ENCODE measurements at places on chromosomes 7 and 10.

DNA sequence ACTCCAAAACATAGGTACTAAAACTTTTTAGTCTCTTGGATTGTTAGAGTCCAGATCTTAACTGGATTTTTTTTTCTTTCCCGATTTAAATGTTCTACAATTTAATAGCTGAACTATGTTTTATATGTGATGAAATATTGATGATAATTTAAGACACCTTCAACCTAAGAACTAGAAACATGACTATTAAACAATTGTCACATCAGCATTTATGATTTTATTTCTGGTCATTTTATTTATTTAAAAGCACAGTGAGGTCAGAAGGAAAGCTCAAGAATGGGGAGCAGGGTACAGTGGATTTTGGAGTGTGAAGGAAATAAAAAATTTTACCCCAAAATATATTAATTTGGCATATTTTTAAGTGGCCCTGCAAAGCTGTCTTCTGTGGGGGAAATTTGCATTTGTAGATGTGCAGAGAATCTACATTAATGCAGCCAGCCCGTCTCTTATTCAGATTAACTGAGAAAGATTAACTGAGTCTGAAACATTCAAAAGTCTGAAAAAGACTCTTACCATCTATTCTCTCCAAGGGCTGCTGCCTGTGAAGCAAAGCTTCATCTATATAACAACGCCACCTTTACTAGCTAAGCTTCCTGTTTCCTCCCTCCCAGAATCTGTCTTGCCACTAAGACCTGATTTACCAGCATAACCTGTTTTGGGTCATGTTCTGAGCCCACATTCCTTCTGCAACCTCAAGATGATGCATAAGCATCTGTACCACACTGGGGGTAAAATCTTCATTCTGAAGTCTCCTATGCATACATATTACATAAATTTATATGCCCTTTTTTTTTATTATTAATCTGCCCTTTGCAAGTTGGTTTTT lies 86.4 kb downstream of the TMEM106B start:
- no peak for DNase-seq

GRCh38 chr7:134605978-134606923 lies 40.4 kb upstream of the BPGM start:
- peak; percentile 24 for DNase-seq

GRCh38 chr10:60863796-60864195 lies 80.2 kb downstream of the RHOBTB1 start:
- no peak for DNase-seq

DNA sequence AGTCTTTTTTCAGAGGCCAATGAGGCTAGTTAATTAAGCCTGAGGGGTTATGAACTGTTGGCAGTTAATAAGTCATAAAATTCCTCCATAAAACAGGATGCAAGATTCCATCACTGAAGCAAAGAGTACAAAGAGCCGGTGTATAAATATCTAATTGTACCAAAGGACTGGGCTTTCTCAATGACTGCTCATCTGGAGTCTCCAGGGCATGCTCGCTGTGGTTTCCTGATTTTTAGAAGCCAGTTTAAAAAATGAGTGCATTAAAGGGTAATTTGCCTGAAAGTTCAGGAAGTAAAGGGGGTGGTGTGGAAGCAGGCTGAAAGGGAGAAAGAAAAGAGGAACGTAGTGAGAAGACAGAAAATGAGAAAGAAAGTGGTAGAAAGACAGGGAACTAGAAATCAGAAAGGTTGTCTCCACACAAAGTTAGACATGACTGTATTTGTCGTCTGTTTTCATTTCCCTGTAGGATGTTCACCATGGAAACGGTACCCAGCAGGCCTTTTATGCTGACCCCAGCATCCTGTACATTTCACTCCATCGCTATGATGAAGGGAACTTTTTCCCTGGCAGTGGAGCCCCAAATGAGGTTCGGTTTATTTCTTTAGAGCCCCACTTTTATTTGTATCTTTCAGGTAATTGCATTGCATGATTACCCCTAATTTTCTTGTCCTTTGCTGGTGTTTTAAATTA lies 282.3 kb downstream of the TWIST1 start:
- DNase-seq = no peak

- no peak for DNase-seq
Measured at GRCh38 chr7:121824276-121824675, 48.7 kb upstream of the PTPRZ1 start.

DNA sequence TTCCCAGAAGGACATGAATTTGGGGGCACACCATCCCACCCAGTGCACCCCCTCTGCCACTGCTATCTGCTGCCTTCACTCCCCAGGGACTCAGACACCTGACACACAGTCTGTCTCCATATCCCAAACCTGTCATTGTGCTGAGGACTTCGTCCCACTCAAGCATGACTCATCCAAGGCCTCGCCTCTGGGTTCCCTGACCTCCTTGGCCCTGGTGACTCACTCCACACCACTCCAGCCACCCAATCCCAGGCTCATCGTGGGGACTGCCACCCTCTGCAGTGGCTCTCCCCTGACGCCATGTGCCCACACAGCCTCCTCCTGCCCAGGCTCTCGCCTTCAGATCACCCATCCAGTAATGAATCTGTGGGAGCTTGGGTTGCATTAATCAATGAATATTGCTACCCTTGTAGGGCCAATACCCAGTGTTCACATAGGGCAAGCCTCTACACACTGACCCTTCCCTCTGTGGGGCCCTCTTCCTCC lies 6.6 kb upstream of the INSIG1 start:
- no peak for DNase-seq

- no peak for DNase-seq
Measured at GRCh38 chr10:85645053-85645452, 721.5 kb downstream of the GRID1 start.

DNA sequence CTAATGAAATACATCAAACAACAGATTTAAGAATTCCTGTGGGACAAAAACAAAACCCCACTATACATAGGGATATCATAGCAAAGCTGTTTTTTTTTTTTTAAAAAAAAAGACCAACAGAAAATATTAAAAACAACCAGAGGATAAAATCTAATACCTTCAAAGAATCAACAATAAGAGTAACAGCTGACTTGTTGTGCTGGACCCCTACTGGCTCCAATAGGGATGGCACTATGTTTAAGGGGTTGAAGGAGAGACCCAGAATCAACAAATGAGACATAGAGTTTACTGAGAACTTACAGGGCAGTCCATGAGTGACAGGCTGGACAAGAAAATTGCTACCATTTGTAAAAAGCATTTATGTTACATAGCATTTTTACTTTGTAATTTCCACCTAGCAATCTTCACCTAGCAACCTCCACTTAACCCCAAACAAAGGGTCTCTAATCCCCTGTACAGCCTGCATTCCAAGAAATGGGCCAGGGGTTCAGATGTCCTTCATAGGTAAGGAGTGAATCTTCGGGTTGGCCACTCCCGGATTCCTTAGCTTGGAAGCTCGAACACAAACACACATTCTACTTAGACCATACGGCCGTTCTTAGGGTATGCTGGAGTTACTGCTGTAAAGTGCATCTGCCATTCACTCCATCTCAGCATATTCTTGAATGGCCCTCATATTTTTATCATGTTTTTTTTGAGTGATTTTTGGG lies 25.8 kb downstream of the ASZ1 start:
- DNase-seq = no peak

- no peak for DNase-seq
Measured at GRCh38 chr10:77205135-77205534, 432.5 kb downstream of the KCNMA1 start.

GRCh38 chr7:32937344-32938174 lies 19.7 kb upstream of the FKBP9 start:
- no peak for DNase-seq

- no peak for DNase-seq
Measured at GRCh38 chr10:63491588-63492316, 26.0 kb upstream of the JMJD1C start.

DNA sequence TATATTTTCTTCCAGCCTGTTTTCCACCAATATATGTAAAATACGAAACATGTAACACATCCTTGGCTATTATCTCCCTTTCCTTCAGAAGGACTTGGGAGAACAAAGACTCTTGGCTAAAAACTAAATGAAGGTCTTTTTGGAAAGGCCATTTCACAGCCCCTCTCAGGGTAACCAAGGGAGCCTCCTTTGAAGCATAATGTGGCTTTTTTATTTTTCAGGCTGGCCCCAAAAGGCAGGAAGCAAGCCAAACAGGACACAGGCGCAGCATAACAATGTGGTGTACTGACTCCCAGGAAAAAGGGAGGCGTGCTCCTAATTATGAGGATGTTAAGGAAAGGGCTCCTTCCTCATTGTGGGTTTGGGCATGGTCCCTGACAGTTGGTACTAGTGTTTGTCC lies 30.3 kb upstream of the CCSER2 start:
- no peak for DNase-seq

- no peak for DNase-seq
Measured at GRCh38 chr10:112723876-112724275, 226.2 kb upstream of the TCF7L2 start.

GRCh38 chr10:81953420-81953819 lies 78.4 kb downstream of the NRG3 start:
- DNase-seq = no peak

GRCh38 chr10:125231116-125231812 lies 70.9 kb upstream of the CTBP2 start:
- no peak for DNase-seq

GRCh38 chr10:102781090-102781920 lies 37.6 kb downstream of the WBP1L start:
- DNase-seq = no peak

DNA sequence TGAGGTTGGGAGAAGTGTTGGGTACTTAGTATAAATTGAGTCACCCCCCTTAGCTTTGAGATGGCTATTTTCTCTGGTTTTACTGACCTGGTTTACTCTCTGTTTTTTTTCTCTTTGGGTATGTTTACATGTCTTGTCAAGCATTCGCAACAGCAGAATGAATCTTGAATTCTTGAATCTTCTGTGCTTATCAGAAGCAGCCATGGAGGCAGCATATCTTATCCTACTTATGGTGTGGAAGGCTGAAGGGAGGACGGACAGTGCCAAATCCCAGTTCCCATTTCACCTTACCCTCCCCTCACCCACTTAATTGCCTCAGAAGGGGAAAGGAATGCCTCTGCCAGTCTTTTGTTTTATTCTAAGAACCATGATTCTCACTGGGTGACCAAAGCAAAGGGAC lies 3.7 kb downstream of the SND1 start:
- DNase-seq = no peak

GRCh38 chr7:84152995-84153394 lies 41.6 kb downstream of the SEMA3A start:
- DNase-seq = no peak

GRCh38 chr7:18200266-18200665 lies 172.6 kb upstream of the PRPS1L1 start:
- DNase-seq = no peak

DNA sequence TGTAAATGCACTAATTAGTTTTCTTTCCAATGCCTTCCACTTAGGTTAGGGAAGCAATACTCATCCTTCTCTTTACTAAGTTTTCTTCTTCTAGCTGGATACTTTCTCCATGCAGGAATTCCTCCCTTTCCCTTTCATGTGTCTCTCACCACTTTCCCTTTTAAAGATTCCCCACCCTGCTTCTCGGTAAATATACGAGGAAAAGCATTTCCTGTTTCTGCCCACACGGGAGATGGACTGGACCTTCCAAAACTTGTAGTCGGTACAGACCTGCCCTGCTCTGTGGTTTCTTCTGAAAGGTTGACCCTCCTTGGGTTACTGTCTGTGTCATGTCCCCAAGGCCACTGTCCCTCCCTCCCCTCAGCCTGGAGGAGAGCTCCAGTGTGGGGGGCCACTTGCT lies 58.9 kb upstream of the LYZL2 start:
- DNase-seq = no peak

DNA sequence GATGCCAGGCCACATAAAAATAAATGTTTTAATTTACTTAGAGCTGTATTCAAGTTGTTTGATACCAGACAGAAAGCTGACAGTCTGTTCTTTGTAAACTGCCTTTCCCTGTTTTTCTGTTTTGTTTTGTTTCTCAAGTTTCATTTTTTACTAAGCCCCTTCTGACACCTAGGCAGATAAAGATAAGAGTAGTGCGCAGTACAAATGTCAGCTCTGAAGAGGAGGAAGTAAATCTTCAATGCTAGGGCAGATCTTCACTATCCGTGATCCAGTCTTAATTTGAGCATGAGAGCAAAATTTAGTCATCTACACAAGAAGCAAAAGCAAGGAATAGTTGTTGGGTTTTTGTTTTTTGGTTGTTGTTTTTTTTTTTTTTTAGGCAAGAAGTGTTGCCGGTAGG lies 27.3 kb downstream of the MTURN start:
- DNase-seq = no peak

DNA sequence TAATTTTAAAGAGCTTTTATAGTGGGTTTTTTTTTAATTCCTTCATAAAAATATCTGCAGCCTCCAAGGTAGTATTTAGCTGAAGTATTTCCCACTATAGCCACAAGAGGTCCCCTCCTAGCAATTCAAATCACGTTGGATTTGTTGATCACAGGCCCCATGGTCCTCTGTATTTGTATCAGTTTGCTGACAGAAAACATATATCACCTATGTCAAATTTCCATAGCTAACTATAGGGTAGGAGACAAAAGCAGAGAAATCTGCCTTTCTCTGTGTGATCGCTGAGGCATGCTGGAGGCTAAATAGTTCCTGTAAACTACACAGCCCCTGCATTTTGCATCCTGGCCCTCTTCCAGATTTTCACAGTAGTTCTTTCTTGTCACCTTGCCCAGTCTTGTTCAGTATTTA lies 1.7 kb upstream of the CTNNA3 start:
- DNase-seq = no peak

DNA sequence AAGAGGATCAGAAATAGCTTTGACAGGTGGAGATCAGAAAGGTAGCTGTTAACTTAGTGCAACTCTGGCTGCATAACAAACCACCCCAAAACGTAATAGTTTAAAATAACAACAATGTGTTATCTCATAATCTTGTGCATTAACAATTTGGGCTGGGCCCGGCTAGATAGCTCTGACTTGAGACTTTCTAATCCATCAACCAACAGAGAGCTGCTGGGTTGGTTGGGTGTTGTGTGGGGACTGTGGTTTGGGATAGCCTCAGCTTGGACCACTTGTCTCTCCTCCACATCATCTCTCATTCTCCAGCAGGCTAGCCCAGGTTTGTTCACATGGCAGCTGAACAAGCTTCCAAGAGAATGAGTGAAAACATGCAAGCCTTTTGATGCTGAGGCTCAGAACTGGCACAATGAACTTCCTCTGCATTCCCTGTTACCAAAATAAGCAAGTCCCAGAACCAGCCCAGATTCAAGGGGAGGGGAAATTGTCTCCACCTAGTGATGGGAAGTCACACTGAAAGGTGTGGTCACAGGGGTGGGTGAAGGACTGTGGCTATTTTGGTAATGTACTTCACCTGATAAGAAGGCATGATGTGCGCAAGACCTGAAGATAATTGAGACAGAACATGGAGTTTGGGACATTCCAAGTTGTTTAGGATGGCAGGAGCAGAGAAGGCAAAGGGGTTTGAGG lies 20.4 kb upstream of the ASAH2 start:
- no peak for DNase-seq

DNA sequence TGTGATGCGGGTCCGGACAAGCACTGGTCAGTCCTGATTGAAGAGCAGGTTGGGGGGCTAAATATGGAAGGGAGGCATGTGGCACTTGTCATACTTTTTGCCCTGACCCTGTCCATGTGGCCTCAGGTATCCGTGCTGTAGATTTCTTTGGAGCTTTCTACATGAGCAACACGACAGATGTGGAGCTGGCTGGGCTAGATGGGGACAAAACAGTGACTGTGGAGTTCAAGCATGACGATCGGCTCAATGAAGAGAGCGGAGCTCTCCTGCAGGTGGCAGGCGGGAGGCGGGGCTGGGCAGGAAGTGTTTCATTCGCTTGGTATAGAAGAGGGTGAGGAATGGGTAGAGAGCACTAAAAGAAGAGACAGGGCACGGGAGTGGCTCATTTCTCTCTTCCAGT lies 13.0 kb upstream of the CHCHD1 start:
- no peak for DNase-seq

- DNase-seq = no peak
Measured at GRCh38 chr10:67200913-67201564, 275.2 kb downstream of the LRRTM3 start.

GRCh38 chr10:28127881-28128280 lies 129.0 kb upstream of the ODAD2 start:
- DNase-seq = no peak
